Panc1 (cell line): ENCODE measurements at places on chromosomes 7 and 10.

GRCh38 chr7:128032605-128033235, 1.5 kb upstream of the LRRC4 start:
- DNase-seq = no peak

- DNase-seq = no peak
Observed at GRCh38 chr7:23438171-23438570, 32.1 kb downstream of the IGF2BP3 start.

DNA sequence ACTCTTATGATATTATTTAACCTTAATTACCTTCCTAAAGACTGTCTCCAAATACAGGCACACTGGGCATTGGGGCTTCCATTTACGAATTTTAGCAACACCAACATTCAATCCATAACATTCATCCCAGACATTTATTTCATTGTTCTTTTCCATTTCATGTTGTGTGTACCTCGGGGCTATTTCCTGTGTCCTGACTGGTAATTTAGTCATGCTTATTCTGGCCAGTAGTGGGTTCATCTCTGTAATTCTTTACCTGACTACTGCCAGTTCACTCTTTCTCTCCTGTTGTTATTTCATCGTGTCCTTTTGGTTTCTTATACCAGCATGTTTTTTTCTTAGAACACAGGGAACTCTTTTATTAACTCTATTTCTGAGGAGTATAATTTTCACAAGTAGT, 225.7 kb downstream of the PLXDC2 start:
- DNase-seq = no peak

DNA sequence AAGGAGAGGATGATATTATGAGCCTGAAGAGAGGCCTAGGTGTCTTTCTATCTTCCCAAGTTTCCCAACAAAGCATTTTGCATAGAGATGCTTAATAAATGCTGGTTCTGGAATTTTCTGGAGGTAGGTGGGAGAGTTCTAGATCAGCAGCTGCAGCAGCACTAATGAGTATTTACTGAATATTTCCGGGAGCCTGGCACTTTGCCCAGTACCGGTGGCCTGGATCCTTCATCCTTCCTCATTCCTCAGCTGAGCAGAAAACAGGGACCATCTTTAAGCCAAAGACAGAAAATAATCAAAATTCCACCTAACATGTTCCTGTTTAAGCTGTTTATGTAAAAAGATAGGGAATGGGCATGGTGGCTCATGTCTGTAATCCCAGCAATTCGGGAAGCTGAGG, 813.2 kb upstream of the AUTS2 start:
- no peak for DNase-seq

- DNase-seq = no peak
Observed at GRCh38 chr7:134245253-134245652, 71.5 kb downstream of the SLC35B4 start.

DNA sequence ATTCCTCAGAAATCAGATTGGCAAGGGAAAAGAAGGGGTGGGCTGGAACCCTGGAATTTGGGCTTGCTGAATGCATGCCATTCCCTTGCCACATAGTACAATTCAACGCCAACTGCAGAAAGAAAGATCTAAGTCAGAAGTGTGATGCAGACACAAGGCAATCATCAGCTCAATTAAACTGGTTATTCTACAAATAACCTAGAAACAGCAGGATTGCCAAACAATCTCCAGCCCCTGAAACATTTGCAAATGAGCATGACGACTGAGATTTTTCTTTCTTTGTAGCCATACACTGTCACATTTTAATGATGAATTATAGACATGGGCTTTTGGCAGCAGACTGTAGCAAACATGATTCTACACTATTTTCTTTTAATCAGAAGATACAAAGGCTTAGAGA, 16.5 kb upstream of the CREB5 start:
- no peak for DNase-seq

DNA sequence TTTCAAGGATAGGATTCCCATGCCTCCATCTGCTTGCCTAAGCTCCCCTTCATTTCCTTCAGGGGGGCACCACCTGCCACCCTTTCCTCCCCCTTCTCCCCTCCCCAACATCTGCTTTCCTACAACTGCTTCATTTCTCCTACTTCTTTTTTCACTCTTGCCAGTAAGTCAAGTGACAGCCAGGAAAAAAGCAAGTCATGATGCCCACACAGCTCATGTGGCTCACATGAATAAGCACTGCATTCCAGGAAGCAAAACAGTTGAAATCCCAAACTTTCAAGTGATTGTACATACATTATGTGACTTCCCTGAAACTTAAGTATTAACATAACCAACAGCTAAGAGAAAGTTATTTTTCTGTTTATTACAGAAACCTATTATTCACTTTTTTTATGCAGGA, 78.6 kb downstream of the TNS3 start:
- DNase-seq = no peak

GRCh38 chr7:149444287-149444686, 16.6 kb downstream of the ZNF777 start:
- no peak for DNase-seq

DNA sequence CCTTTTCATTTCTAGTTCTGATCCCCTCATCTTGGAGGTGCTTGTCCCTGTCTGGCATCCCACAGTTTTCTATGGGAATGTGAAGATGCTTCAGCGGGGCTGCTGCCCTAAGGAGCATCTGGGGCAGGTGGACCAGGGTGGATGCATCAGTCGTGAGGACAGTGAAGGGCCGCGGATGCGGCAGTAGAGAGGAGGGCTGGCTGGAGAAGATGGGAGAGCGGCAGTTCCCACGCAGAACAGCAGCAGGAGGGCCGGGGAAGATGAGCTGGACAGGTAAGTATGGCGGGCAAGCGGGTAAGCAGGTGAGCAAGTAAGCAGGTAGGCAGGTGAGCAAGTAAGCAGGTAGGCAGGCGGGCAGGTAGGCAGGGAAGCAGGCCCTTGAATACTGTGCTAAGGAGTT, 48.9 kb downstream of the ASB13 start:
- no peak for DNase-seq

DNA sequence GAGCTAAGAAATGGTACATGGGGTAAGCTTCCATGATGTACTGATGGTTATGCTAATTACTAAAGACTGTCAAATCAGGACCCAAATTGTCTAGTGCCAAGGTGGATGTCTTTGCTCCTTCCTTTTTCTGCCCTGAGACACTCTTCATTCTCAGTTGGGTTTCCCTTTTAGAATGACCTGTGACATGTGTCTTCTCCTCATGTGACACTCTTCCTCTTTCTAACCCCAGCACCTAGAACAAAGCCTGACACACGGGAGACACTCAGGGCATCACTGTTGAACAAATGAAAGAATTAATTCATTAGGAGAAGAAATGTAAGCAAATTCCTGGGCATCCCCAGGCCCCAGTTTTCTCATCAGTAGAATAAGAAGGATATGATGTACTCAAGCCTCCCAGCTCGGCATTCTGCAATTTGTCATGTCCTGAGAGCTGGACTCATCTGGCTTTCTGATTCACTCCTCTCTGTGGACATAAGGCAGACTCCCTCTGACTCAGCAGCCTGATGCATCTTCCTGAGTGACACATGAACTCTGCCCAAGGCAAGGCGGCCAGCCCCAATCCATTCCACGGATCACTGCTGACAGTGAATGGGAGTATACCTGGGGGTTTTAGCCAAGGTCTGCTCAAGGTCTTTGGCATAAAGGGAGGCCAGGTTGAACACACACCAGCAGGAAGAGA, 473.8 kb downstream of the KCNMA1 start:
- peak; percentile 98 for DNase-seq

- no peak for DNase-seq
Observed at GRCh38 chr10:52668024-52668423, 104.6 kb downstream of the MBL2 start.

- DNase-seq = no peak
Observed at GRCh38 chr10:61832866-61833481, 68.5 kb upstream of the ARID5B start.

- DNase-seq = no peak
Observed at GRCh38 chr10:8103543-8103942, 49.1 kb downstream of the GATA3 start.

DNA sequence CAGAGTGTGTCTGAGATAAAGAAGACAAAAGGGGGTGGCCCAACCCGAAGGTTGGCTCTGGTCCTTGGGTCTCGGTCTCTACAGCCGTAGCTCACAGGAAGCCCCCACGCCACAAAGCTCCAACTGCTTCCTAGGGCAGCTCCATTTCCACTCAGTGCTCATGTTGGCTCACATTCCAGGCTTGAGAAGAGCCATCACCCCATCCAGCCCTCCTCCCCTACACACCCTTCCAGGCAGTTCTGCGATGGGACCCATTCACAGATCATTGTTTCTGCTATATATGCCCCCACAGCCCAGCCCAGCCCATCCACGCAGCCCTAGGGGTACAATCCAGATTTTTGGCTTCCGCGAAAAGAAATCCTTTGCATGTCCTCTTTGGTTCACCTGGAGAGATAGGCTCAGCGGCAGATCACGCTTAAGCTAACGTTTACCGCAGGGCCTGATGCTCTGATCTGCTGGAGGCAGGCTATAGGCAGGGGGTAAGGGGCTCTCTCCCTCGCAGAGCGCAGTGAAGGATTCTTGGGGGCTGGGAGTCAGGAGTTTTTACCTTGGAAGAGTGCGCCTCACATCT, 6.2 kb upstream of the HOXA11 start:
- DNase-seq = no peak

DNA sequence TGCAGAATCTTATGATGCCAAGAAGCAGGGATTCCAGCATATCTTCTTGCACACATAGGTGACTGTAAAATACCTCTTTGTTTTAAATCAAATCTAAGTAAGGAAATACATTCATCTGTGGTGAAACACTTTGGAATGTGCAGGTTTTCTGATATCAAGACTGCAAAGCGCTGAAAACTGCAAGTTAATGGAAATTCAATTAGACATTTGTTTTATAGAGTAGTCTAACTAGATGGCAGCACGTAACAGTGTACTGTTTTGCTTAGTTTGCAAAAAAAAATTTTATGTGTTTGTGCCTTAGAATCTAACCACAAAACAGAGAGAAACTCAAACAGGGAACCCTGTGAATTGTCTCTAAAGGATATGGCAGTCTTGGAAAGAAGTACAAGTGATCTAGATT, 259.2 kb downstream of the HDAC9 start:
- DNase-seq = no peak

- no peak for DNase-seq
Observed at GRCh38 chr10:35003906-35004305, 86.2 kb downstream of the CUL2 start.

DNA sequence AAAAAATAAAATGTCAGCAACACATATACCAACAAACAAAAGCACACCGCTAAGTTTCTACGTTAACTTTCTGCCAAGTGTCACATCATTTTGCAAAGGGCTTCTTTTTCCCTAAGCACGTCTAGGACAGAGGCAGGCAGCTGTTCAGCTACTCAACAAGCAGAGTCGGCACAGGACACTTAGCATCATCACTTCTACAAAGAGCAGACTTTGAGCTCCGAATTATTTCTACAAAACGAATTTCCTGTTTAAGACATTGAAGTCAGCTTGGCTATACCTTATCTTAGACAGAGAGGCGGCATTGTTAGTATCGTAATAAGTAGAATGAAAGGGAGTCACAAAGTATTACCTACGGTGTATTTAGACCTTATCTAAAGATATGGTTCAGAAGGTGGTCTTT, 110.1 kb downstream of the SVIL start:
- DNase-seq = no peak

- DNase-seq = no peak
Observed at GRCh38 chr10:118106426-118106825, 59.7 kb upstream of the RAB11FIP2 start.

DNA sequence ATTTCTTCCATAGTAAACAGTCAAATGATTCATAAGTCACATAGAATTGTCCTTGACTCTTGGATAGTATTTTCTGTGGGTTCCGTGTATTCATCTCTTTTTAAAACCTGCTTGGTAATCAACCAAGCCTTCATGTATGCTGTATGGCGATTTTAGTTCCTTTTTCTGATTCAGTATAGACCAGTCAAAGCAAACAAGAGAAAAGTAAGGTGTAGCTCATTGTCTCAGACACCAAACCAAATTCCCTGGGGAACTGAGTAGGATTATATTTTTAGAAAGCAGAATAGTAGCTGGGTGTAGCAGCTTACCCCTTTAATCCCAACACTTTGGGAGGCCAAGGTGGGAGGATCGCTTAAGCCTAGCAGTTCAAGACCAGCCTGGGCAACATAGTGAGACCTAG, 240.5 kb downstream of the BBS9 start:
- no peak for DNase-seq

GRCh38 chr10:69901022-69901421, 99.3 kb downstream of the COL13A1 start:
- no peak for DNase-seq

DNA sequence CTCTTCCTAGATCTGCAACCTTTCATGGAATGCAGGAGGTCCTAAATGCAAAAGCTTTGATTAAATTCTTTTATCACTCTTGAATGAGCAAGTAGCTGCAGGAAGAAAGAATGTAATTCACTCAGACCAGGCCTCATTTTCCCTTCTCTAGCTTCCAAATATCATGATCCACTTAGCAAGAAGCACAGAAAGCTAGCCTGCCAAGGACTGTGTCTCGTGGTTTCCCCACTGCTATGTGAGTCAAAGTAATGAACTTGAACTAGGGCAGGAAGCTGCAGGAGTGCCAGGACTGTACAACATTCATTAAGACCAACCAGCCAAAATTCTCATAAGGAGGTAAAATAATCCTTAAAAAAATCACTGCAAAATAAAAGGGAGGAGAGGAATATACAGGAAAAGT, 379.2 kb downstream of the CALN1 start:
- no peak for DNase-seq

- no peak for DNase-seq
Observed at GRCh38 chr10:116753759-116754158, 11.4 kb upstream of the HSPA12A start.

- DNase-seq = no peak
Observed at GRCh38 chr7:128703609-128704241, 31.6 kb downstream of the GARIN1A start.

DNA sequence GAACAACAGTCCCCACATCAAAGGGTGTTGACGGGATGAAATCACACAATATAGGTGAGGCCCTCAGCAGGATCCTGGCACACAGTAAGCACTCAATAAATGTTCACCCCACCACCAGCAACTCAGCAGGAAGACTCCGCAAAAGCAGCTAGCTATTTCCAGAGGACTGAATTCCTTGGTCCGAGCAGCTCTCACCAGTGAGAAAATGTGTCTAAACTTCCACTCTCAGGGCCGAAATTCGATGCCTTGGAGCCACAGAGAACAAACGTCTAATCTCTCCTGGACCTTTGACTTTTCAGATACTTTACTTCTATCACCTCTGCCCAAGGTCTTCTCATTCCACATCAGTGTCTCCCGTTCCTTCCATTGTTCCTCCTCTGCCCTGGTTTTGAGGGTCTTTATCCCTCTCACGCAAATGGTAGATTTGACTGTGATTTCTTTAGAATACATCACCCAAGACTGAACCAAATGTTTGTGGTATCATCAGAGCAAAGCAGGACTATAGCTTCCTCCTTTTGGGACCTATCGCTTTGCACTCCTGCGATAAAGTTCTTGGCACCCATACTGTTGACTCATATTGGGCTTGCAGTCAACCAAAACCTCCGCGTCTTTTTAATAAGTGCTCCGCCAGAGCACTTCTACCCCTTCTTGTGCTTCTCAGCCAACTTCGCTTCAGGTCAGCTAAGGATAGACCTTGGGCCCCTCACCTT, 903 bp upstream of the NT5C2 start:
- no peak for DNase-seq

DNA sequence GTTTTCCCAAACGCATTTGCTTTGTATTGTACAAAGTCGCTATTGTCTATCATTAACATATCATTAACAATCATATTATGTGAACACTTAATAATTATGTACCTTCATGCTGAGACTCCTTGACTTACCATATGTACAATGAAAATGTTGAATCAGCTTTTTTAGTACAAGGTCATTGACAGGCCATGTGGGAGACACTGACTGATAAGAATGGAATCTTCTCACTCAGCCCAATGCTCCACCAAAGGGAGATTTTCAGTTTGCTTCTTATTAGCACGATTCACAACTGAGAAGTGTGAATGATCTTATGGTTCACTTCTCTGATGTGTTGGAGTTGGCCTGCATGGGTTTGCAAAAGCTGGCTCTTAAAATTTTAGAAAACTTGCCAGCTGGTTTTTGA, 253.5 kb upstream of the TEX47 start:
- DNase-seq = no peak
